Stimulated activated CD8-positive, alpha-beta memory T cell treated with anti-CD3 and anti-CD28 coated beads, Interleukin-2, amount 100 ng/mL, for 1 hour (primary cell): ENCODE measurements at places on chromosomes 7 and 10.

GRCh38 chr10:11204351-11204942 lies 186.8 kb downstream of the CELF2 start:
- no peak for DNase-seq

DNA sequence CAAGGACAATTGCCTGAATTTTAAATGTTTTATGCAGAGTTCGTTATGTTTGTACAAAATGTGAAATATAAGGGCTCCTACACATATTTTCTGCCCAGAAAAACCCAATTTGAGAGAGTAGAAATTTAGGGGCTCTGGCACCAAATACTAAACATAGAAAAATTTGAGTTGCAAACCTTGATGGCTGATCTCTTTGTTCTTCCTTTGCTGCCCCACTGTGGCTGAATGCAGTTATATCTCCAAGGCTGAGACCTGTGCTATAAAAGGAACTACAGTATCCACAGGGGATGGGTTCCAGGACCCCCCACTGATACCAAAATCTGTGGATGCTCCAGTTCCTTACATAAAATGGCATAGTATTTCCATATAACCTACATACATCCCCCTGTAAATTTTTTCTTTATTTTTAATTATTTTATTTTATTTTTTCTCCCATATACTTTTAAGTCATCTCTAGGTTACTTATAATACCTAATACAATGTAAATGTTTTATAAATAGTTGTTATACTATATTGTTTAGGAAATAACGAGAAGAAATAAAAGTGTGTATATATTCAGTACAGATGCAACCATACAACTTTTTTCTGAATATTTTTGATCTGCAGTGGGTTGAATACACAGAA lies 22.5 kb downstream of the CFAP43 start:
- DNase-seq = no peak

DNA sequence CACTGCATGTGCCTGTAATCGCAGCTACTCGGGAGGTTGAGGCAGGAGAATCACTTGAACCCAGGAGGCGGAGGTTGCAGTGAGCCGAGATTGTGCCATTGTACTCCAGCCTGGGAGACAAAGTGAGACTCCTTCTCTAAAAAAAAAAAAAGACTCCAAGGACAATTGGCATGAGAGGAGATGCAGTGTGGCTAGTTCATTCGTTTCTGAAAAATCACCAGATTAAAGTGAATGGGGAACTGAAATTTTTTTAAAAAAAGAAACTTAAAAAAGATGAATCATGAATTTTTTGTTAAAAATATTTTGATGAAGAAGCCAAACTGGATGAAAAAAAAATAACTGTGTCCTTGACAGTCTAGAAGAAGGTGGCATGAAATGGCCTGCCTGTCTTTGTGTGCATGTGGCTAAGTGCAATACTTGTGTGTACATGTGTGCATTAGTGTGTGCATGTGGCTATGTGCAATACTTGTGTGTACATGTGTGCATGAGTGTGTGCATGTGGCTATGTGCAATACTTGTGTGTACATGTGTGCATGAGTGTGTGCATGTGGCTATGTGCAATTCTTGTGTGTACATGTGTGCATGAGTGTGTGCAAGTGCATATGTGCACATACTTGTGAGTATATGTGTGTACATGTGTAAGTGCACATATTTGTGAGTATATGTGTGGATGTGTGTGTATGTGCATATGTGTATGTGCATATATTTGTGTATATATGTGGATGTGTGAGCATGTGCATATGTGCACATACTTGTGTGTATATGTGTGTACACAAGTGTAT lies 391.7 kb upstream of the KLF6 start:
- no peak for DNase-seq

- no peak for DNase-seq
These were observed 446.0 kb upstream of the SEMA3A start for GRCh38 chr7:84640637-84641036.

GRCh38 chr10:62005687-62006086 lies 104.2 kb downstream of the ARID5B start:
- no peak for DNase-seq

- DNase-seq = no peak
These were observed 408.7 kb upstream of the ADARB2 start for GRCh38 chr10:2145926-2146478.

GRCh38 chr7:91034459-91035368 lies 229.5 kb upstream of the FZD1 start:
- no peak for DNase-seq

- no peak for DNase-seq
These were observed 91.0 kb downstream of the ADCY1 start for GRCh38 chr7:45665172-45665571.

- DNase-seq = no peak
These were observed 3.2 kb downstream of the MRPL43 start for GRCh38 chr10:100983868-100984671.
